ENCODE measurements at places on chromosomes 7 and 10.
A peak's percentile ranks its signal among the peaks of the same experiment; 100 is the strongest.

DNA sequence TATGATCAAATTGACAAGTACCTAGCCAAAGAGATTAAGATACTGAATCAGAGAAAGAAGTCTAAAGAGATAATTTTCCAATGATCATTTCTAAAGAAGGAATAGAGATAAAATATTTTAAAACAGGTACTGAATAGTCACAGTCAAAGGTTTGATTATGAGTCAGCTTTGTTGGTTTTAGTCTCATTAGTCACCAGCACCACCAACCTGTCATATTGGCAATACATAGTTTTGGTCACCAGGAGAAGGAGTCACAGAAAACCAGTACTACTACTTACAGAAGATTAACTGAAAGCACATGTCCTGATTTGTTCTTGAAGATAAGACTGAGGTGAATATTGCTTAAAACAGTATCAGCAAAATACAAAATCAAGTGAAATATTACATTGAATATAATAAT lies 34.6 kb downstream of the ZEB1 start:
- DNase-seq = no peak

DNA sequence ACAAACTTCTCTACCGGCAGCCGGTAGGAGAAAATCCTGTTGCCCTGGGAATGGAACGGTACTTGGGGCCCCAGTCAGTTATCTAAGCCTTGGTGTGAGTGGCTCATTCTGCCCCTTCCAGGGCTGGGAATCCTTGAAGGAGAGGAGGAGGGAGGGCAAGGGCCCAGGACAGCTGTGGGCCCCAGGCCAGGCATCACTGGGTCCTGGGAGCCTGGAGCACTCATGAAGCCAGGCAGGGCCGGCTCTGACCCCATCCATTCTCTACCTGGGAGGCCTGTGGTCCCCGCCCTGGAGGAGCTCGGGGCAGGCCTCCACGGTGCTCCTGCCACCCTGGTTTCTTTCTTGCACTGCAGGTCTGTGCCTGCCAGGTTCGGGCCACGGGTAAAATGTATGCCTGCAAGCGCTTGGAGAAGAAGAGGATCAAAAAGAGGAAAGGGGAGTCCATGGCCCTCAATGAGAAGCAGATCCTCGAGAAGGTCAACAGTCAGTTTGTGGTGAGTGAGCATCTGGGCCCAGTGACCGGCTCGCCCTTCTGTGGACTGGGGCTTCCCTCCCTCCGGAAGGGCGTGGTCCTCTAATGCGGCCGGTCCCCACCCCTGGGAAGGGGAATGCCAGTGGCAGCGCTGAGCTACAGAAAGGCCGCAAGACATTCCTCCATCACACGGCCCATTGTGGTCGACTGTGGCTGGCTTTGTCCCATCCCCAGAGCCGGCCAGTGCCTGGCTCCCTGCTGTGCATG lies 111.3 kb downstream of the RGS10 start:
- DNase-seq = no peak

DNA sequence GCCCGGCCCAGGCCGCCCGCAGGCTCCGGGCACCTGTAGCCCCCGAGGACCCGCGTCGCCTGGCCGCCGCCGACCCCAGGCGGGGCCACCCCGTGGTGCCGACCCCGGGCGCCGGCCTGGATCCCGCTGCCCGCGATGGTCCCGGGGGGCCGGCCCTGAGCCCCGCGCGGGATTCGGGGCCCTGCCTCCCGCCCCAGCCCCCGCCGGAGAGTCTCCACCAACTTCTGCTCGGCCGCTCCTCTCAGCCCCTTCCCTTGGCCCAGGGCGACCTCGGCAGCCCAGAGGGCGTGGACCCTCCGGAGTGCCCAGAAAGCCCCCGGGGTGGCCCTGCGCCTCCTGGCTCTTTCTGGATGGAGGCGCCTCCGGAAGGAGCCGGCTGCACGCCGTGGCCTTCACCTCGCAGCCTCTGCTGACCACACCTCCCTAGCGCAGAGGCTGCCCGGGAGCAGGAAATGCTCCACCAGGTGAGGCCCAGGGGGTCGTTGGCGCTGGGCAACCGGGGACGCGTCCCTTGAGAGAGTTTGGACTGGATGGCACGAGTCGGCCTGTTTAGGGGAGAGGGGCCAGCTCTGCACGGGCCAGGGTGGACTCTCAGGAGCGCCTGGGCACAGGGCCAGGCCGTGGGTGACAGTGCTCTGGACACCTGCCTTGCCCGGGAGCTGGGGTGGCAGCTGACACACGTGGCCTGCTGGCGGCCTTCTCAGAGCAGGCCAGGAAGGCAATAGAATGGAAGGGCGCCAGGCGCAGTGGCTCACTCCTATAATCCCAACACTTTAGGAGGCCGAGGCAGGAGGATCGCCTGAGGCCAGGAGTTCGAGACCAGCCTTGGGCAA lies 529 bp downstream of the ZNF853 start:
- no peak for DNase-seq

GRCh38 chr7:135661311-135662122 lies 797 bp upstream of the STMP1 start:
- no peak for DNase-seq

- DNase-seq = peak; percentile 44
Measured at GRCh38 chr10:27998178-27998953, 513 bp downstream of the ODAD2 start.

GRCh38 chr7:37920849-37921805 lies 687 bp downstream of the EPDR1 start:
- DNase-seq = peak; percentile 43

DNA sequence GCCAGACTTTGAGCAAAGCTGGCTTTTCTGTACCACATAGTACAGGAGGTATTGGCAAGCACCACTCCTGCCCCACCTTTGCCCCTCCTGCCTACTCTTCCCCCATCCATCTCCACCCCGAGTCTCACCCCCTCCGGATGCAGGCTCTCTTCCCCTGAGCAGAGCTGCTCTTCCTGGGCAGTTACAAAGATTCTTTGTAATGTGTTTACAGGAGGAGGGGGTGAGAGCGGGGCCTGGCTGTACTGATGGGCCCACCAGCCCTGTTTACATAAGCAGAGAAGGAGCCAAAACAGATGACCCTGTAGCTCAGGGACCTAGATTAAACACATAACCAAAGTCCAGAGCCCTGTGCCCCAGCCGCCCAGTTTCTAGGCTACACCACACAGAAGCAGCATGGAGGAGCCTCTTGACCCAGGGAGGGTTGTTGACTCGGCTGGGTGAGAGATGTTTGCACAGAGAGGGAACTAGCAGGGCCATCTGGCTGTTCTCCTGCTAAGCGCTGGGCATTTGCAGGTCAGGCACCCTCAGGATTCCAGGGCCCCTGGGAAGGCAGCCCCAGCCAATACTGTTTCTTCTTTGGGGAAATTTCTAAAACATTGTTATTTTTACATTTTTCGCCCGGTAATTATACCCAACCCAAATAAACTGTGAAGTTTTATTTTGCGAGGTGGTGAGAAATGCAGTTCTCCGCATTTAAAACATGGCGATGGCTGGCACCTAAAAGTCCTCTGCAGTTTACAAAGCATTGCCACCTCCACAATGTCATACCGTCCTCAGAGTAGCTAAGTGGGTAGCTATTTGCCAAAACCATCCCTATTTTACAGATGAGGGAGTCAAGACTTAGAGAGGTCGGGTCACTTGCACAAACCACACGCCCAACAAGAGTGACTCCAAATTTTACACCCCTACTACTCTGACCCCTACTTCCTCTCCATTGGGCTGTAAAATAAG lies 11.4 kb upstream of the ZKSCAN1 start:
- DNase-seq = no peak

DNA sequence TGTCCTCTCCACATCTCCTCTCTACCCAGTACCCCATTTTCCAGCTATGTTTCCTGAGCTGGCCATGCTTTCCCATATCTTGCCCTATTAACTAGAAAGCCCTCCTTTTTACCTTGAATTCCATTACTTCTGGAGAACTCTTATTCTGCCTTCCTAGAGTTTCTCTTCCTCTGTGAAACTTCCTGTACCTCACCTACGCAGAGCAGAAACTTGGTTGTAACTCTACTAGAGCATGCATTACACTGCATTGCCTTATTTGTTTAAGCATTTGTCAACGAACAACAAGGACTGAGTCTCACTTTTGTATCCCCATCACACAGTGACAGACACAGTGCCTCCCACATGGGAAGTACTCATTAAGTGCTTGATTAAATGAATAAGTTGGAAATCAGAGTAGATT lies 36.4 kb downstream of the VCL start:
- DNase-seq = no peak

DNA sequence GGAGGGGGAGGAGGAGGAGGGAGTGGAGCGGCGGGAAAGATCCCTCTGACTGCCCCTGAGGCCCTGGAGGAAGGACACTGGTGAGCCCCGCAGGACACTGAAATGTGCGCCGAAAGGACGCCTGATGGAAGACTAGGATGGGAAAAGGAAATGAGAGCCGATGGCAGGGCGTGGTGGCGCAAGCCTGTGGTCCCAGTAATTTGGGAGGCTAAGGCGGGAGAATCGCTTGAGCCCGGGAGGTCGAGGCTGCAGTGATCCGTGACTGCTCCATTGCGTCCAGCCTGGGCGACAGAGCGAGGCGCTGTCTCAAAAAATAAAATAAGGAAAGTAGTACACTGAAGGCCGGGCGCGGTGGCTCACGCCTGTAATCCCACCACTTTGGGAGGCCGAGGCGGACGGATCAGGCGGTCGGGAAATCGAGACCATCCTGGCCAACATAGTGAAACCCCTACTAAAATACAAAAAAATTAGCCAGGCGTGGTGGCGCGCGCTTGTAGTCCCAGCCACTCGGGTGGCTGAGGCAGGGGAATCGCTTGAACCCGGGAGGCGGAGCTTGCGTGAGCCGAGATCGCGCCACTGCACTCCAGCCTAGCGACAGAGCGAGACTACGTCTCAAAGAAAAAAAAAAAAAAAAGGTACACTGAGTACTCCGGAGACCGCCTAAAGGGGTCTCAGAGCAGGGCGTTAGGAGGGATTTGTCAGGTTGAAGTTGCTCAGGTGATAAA lies 561 bp upstream of the HNRNPF start:
- peak; percentile 78 for DNase-seq

DNA sequence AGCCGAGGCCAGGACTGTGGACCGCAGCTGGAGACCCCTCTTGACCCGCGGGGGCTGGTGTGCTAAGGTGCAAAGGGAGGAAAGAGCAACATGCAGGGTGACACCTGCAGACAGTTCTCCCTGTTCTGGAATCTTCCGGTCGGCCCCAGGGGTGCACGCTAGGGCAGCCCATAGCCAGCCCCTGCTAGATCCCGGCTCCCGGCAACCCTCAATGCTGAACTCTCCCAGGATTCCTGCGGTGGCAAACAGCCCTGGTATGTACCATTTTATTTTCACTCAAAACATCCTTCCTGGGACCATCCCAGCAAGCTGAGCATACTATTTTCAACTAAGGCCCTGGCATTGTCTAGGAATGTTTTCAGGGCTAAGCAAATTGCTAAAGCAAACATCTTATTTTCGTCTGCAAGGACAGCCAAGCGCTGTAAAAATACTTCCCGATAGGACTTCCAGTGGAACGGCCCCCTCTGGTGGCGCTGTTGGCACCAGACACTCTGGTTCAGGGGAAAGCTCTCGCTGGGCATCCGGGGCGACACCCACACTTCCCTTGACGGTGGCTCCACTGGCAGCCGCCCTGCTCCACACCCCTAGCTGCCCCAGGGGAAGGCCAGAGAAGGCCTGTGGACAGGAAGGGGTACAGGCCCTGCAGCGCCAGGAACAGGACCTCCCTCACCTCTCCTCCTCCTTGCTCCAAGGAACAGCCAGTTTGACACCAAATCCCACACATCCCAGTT lies 99.4 kb downstream of the CTBP2 start:
- peak; percentile 61 for DNase-seq

- no peak for DNase-seq
Measured at GRCh38 chr10:44202952-44203351, 181.9 kb downstream of the CXCL12 start.

GRCh38 chr7:158019726-158020705 lies 567.6 kb downstream of the PTPRN2 start:
- no peak for DNase-seq

DNA sequence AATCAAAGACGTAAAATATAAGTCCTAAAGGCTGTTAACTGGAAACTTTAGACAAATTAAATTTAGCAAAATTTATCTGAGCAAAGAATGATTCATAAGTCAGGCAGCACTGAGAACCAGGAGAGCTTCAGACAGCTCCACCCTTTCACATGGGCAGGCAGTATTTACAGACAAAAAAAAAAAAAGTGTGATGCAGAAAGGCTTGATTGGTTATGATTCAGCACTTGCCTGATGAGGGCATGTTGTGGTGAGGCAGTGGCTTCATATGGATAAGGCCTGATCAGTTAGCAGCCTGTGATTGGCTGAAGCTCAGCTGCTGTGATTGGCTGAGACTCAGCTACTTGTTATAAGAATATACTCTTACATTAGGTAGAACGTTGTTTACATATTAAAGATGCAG lies 495.4 kb upstream of the POM121L12 start:
- no peak for DNase-seq

- no peak for DNase-seq
Measured at GRCh38 chr10:43001427-43001795, 75.5 kb upstream of the RET start.

DNA sequence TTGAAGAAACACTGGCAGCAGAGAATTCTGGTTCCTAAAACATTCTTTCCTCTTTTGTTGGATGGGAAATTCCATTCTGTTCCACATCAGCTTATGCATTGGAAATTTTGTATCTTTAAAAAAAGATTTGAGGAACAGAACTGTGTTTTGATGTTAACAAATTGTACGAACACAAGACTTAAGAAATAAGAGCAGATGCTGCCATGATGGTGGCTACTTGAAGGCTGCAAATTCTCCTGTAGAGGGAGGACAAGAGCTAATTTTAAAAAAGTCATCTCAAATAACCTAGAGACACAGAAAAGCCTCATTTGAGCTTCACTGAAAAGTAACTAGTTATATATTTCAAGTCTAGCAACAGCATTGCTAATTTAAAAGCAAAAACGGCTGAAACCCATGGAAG lies 29.8 kb downstream of the NDUFB2 start:
- DNase-seq = no peak

Data from activated T-cell treated with anti-CD3 and anti-CD28 coated beads, Interleukin-2, amount 50 U/mL, for 48 hours (primary cell).